ENCODE measurements at places on chromosomes 3 and 15.

DNA sequence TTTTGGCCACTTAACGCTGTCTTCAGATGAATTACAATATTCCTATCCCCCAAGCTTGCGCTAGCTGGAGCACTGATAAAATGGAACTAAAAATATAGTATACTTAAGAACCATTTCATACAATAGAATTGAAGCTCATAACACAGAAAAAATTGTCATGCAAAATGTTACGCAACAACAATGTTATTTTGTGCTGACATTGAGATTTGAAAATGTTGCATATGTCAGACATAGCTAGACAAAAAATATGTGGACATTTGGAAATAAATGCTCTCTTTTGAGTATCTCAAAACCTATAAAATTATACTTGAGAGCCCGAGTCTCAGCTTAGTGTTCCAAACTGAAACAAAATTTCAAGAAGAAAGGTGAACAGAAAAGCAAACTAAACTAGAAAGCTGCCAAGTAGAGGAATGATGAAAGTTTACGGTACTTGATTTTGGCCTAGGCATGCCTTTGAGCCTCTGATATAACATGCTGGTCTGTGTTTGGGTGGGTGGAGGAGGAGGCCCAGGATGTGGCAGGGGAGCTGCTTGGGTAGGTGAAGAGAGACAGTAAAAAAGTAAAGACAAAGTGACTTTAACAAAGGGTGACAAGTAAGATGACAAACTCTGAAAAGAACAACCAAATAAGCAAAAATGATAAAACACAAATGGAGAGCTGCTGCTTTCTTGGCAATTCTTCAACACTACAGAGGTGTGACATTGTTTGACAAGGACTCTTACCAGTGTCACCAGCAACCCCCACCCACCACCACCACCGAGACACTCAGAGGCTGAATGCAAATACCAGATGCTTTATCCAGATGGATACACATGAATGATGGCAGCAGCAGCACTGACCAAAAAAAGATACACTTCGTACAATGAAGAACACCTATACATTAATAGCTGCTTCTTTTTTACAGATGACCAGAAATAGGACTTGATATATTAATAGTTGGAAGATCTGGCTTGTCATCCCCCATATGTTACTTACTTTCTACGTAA lies 129.3 kb upstream of the FEZF2 start:
- no peak for DNase-seq

DNA sequence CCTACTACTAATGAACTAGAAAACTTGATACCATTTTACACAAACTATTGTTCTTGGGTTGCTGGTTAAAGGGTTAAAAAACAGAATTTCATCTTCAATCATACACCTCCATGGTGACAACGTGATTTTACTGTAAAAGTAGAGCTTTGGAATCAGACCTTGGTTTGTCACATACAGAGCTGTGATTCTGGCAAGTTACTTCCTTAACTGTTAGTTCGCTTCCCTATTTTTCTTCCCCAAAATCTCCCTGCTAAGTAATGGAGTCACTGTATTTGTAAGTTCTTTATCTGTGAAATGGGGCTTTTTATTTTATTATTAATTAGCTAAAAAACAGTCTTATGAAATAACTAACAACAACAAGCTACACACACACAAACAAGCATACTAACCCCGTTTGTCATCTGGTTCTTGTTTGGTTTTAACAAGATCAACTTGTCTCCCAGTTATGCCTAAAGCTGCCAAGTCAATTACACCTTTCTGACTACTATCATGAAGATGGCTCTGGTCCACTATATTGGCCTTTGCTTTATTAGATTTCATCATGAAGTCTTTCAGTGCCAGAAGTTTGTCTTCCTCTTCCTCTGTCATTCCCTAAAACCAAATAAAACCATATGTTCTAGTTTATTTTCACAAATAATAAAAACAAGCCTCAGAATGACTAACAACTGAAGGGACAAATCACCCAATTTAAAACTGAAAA lies 38.6 kb downstream of the PIK3R4 start:
- DNase-seq, result no peak

DNA sequence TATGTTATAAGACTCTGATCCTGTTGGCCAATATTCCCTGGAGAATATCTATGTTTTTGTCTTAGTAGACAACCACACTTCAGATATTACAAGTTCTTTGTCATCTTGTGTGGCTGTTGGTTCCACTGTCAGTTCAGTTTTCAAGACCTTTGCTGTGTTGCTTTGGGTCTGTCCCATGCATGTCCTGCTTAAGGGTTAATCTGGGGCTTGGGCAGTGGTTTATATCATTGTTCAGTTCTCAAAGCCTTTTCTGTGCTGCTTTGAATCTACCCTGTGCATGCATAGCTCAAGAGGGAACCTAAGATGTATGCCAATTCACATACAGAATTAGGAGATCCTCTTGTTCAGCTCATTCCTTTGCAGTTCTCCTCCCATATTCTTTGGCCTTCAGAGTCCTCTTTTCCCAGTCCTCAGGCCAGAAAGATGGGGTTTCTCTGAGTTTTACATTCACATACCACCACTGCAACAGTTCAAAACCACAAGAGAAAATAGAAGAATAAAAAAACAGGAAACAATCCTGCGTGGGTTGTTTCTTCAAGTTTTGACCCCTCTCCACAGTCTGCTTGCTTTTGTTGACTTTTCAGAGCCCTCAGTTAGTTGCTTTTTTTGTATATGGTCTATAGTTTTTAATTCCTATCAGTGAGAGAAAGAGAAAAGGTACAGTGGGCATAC lies 21.6 kb downstream of the BUB1B start:
- DNase-seq, result no peak

GRCh38 chr3:121436074-121436473 lies 109.7 kb downstream of the POLQ start:
- no peak for DNase-seq

- no peak for DNase-seq
These were observed 78.4 kb downstream of the DUT start for GRCh38 chr15:48409623-48410022.

- no peak for DNase-seq
These were observed 198.5 kb downstream of the FOXP1 start for GRCh38 chr3:71384837-71385716.

DNA sequence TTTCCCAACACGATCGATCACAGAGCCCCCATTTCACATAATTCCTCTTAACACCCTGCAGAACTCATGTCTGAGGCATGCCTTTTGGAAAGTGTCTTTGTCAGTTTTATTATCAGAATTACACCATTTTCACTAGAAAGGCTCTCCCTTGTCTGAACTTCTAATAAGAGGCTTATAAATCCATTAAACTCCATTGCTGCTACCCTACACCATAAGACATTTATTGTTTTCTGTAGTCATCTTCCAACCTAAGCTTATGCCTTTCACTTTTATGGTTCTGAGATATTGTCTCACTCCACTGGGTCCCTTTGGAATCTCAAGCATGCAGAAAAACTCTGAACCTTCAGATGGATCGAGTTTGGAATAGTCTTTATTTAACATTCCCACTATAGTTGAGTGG lies 50.2 kb upstream of the TPM1 start:
- DNase-seq, result no peak

- DNase-seq, result no peak
These were observed 8.6 kb downstream of the VPS18 start for GRCh38 chr15:40902605-40903561.

DNA sequence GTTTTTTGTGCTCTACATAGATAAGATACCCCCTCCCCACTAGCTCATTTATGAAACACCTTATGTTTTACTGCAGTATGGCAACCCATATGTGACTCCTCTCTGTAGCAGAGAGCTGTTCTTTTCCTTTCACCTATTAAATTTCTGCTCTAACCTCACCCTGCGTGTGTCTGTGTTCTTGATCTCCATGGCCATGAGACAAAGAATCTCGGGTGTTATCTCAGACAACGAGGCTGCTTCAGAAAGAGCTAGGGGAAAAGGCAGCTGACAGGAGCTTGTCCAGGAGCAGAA lies 18.0 kb downstream of the CCR8 start:
- DNase-seq, result no peak

- no peak for DNase-seq
These were observed 42.8 kb upstream of the PTPRG start for GRCh38 chr3:61518590-61518989.

DNA sequence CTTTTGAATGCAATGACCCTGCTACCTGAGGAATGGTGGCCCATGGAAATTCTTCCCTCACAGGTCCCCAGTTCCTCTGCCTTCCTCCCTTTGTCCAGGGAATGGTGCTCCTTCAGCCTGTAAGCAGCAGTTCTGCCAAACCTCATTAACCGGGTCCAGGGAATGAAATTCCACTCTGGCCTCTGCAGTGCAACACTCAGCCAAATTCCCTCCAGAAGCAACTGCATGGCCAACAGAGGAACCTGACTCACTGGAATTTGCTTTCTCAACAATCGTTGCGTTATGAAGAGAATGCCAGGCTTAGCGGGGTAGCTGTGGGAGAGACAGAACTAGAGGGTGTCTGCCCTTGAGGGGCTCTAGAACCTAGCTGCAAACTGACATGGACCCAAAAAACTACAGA lies 449.4 kb upstream of the PROK2 start:
- no peak for DNase-seq

DNA sequence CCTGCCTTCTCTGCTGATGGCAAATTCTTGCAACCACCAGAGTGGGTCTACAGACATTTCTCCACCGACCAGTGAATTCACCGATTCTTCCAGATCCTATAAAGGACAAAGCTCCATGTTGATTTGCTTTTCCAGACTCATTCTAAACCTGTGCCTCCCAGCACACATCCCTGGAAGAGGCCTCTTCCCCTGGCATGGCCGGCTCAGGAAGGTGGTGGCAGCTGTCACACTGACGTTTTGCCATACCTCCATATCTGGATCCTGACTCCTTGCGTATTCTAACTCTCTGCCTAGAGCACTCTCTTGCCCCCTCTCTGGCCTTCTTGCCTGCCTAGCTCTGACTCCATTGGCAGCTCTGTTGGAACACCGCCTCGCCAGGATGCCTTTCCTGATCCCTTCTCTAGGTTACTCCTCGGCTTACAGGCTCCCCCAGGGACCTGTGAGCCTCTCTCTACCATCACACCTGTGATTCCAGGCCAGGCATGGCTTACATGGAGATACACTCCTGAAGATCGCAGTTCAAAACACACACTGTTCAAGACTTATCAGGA lies 31.0 kb downstream of the SLCO2A1 start:
- DNase-seq, result no peak

- DNase-seq, result no peak
These were observed 8.9 kb upstream of the SGO1 start for GRCh38 chr3:20194793-20195460.

GRCh38 chr3:161694682-161695564 lies 198.3 kb downstream of the OTOL1 start:
- no peak for DNase-seq

DNA sequence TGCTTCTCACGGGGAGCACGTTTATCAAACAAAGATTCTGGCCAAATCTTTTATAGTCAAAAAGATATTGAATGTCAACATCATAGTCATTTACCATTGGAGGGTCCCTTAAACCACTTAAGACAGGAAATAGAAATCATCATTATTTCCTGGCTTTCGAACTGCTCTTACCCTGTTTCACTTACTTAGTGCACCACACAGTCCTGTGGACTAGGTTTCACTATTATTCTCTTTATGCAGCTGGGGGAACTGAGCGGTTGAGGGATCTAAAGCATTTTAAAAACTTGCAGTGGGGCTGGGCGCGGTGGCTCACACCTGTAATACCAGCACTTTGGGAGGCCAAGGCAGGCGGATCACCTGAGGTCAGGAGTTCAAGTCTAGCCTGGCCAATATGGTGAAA lies 13.7 kb upstream of the TPRG1 start:
- no peak for DNase-seq

GRCh38 chr15:39145854-39146625 lies 434.8 kb upstream of the THBS1 start:
- no peak for DNase-seq

GRCh38 chr15:68550498-68551295 lies 28.1 kb upstream of the CORO2B start:
- DNase-seq, result peak; percentile 26

DNA sequence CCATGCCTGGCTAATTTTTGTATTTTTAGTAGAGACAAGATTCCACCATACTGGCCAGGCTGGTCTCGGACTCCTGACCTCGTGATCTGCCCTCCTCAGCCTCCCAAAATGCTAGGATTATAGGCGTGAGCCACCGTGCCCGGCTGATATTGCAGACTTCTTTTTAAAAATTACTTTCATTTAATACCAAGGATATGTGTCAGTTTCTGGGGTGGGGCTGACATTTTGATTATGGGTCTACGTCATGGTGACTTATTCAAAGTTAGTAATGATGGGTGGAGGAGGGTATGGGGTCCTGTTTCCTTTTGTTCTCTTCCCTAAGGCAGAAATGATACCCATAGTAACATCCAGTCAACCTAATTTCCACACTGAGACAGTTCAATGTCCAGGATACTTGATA lies 34.7 kb downstream of the GBE1 start:
- DNase-seq, result no peak

GRCh38 chr3:144164352-144164751 lies 192.7 kb downstream of the DIPK2A start:
- no peak for DNase-seq

GRCh38 chr3:127404221-127405009 lies 116.6 kb upstream of the PRR20G start:
- DNase-seq, result no peak

DNA sequence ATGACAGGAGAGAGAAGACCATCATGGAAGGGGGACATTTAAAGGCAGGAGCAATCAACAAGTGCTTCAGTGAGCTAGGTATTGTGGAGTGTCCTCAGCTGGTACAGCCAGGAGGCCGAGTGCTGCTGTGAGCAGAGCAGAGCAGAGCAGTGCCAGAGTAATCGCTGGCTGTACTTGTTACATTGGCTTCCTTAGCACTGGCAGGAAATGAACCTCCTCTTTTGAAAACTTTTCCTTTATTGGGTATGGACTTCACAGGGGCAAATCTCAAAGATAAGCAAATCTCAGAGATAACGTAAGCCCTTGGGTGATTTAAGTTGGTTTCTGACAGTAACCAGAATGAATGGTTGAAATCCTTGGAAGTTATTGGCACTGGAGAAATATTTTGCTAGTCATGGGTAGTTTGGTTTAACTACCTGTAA lies 2.1 kb downstream of the SH3GL3 start:
- no peak for DNase-seq

- DNase-seq, result no peak
These were observed 100.2 kb downstream of the RSRC1 start for GRCh38 chr3:158210067-158210466.

DNA sequence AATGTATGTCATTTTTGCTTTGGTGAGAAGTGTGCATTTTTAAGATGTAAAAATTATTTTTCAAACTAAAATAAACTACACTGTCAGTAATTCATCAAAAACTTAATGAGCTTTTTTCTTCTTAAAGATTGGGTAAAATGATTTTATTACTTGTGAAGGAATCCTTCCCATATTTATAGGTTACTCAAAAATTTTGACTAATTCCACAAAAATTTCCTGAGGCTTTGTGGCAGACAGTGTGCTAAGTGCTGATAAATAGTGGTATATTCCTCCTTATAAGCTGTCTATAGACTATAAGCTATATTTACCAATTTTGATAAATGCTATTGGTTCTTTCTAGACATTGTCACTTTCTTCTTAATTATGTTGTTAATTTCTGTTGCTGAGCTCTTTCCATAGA lies 284.5 kb upstream of the SEMA6D start:
- no peak for DNase-seq

DNA sequence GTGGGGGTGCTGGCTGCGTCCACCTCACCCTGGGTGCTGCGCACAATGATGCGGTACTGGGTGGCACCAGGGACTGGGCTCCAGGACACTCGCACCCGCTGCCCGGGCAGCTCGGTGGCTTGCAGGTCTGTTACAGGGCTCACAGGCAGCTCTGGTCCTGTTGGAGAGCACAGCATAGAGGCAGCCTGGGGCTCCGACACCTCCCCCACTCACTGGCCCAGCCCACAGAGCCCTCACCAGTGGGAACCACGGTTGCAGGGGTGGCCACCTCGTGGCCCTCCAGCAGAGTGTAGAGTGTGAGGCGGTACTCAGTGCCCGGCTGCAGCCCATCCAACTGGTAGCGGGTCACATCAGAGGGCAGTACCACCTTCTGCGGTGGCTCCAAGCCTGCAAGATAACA lies 3.7 kb downstream of the COL7A1 start:
- no peak for DNase-seq
